ENCODE measurements at places on chromosomes 3 and 15.

DNA sequence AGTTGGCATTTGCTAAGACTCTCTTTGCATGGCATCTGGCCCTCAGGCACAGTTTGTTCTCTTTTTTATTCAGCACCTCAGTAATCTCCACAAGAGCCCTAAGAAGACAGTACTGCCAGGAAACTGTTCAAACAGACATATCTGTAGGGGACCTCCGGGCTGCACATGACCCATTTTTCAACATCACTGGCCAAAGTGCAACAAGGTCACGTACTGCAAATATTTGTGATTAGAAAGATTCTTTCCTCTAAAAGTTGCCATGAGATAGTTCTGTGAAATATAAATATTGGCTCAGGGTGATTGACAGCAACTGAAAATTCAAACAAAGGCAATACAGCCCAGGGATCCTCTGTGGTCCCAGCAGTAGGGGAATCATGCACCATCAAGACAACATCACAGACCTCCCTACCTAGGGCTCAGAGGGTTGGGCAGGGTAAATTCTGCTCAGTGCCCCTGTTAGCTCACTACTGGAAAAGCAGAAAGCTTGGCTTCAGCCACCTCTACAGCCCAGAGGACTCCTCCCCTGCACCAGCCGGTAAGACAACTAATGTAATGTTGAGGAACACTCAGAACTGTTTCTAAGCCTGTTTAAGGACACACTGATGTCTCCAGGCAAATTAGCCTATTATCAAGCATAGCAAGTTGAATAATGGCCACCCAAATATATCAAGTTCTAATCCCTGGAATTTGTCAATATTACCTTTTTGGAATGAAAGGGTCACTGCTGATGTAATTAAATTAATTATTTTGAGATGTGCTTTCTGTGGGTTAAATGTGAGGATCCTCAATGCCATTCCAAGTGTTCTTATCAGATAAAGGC is 117.4 kb upstream of the LPP start:
- no peak for DNase-seq

DNA sequence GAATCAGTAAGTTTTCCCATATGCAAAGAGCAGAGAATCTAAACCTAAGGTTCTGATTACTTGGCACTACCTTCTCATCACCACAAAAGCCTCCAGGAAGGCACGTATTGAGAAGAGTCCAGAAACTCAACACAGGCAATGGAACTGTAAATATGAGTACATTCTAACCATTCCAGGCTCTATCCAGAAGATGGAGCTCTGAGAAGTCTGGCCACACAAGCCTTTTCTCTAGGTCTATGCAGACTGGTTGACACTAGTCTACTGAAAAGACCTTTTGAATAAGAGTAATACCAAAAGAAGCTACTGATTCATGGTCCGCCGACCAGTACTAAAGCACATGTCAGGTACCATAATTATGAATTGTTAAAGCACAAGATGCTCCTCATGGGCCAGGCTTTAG is 12.2 kb upstream of the NCKIPSD start:
- no peak for DNase-seq

DNA sequence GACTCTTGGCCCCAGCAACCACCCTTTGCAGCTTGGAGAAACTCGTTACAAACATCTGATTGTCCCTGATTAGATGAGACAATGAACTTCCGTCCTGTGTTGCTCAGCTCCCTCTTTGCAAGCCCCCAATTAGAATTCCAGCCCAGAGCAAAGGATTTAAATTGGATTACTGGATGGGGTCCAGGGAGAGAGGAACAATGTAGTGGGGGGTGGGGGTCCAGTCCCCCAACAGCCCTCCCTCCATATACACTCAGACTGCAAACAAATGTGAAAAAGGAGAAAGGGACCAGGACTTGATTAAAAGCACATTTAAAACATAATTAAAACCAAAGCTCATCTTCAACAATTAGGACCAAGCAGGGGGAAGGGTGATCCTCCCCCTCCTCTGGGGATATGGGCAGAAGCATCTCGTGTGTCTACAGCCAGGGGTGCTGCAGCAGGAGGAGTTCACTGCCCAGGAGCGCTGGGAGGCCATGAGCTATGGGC is 71.7 kb upstream of the TMEM115 start:
- DNase-seq, result no peak

- no peak for DNase-seq
Measured at GRCh38 chr15:84833447-84834228, 16.5 kb downstream of the ALPK3 start.

GRCh38 chr15:73711526-73711925 is 27.3 kb downstream of the CD276 start:
- no peak for DNase-seq

GRCh38 chr3:81776643-81777042 is 15.2 kb upstream of the GBE1 start:
- no peak for DNase-seq

- no peak for DNase-seq
Measured at GRCh38 chr3:484341-484740, 287.8 kb downstream of the CHL1 start.

DNA sequence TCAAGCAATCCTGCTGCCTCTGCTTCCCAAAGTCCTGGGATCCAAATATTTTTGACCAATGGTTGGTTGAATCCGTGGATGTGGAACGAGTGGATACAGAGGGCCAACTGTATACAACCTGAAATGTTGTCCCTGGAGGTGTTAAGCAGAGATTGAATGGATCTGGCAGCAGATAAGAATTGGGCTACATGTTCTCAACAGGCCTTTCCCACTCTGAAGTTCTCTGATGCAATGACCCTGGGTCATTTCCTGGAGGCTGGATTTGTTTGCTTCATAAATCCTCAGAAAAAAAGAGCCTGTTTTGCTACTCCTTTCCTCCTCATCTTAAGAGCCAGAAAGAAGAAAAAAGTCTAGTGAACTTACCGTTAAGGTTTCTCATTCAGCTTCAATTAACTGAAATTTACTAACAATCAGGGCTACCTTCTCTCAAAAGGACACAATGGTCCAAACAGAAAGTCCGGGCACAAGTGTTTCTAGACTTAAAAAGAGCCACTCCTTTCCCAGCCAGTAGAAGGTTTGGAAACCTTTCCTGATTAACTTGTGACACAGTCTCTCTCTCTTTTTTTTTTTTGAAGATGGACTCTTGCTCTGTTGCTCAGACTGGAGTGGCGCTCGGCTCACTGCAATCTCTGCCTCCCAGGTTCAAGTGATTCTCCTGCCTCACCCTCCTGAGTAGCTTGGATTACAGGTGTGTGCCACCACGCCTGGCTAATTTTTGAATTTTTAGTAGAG is 6.5 kb downstream of the ARHGEF3 start:
- DNase-seq, result no peak

- DNase-seq, result no peak
Measured at GRCh38 chr3:23316924-23317323, 113.8 kb downstream of the UBE2E2 start.

- no peak for DNase-seq
Measured at GRCh38 chr3:28042707-28043106, 198.7 kb upstream of the CMC1 start.

DNA sequence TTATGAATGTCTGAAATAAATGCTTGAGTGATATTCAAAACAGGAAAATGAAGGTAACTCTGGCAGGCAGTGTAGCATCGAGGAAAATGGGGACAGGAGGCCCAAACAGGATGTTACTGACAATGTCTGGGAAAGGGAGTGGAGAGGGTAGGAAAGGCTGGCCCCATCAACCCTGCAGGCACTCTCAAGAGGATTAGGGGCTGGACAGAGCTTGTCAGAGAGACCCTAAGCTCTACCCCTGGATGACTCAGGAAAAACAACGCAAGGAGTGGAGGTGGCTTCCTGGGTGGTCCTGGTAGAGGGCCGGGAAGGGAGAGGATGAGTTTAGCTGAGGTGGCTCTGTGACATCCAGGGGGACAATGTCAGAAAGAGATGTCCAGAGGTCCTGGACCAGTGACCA is 106.0 kb downstream of the RYK start:
- DNase-seq, result no peak

DNA sequence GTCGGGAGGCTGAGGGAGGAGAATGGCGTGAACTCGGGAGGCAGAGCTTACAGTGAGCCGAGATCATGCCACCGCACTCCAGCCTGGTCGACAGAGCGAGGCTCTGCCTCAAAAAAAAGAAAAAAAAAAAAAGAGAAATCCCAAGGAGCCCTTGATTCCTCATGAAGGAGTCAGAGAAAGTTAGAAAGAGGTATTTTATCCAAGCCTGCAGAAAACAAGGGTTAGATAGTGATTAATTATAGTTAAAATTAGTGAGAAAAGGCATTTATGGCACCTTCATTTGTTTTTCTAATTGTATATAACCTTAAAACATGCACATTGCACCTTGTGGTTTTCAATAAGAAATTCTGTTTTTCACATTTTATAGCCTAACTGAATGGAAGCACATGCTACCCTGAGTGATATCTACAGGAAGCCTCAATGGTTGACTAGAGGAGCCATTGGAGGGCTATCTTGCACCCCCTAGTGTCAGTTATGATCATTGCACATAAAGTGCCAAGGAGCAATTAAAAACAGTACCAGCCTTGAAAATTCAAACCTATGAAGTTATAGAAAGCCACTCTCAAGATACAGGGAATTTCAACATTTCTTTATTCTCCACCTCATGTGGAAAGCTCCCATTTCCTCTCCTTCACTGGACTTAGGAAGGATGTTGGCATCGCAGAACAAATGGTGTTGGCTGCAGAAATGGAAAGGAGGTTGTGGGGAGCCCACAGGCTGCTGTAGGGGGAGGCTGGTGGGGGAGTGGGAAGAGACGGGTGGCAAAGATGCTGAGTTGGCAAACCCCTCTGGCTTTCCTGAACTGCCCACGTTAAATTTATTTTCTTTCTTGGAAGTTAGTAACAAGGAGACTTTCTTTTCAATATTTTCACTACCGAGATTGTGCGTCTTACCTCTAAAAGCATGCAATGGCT is 48.5 kb downstream of the ITGA11 start:
- DNase-seq, result no peak

DNA sequence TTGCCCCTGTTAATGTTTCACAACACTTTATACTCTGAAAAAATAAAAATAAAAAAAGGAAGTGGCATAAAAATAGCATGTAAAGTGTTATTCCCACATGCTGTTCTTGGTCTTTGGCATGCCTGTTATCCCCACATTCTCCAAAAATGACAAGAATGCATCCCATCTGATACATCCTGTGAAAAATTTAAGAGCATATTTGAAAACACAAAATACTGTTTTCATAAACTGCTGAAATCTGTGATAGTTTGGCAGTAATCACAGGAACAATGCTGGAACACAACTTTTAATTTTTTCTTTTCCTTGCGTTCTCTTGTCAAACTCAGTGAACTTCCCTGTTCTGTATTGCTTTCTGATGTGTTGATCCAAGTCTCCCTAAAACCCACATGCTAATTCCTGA is 288.8 kb downstream of the ROBO2 start:
- DNase-seq, result no peak

DNA sequence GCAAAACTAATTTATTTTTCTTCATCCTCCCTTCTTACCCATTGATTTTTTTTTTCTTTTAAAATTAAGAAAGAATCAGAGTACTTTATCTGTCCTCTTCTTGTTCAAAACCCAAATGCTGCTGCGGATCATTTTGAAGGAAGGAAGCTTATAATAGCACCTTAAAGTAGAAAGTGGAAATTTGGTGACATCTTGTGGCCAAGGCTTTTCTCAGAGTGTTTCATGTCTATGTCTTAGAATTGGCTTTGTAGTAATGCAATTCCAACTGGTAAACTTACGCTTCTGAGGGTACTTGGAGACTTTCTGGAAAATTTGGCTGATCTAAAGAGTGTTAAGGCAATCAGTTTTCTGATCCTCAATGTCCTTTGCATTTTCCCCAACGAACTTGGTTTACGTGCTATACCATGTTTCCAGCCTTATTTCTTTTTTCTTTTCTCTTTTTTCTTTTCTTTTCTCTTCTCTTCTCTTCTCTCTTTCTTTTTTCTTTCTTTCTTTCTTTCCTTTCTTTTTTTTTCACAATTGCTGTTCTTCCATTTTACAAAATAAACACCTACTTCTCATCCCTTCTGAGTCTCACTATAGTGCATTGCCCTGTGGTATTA is 30.7 kb downstream of the C3orf38 start:
- no peak for DNase-seq

DNA sequence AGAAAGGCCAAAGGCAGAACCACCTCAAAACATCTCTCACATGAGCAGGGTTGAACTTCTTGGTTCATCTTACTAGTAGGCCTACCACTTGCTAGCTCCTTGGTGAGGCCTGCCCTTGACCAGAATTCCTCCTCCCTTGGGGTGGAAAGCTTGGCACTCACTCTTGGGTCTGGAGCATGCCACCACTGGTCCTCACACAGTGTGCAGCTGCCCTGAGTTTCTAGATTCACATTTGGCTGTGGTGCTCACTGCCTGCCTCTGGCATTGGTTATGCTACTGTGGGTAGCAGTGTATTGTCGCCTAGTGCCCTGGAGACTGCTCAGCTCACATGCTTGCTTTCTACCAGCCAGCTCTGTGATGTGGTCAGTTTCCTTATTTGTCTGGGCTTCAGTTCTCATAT is 23.7 kb downstream of the OXNAD1 start:
- no peak for DNase-seq

- DNase-seq, result no peak
Measured at GRCh38 chr15:33460166-33460805, 149.5 kb downstream of the RYR3 start.

DNA sequence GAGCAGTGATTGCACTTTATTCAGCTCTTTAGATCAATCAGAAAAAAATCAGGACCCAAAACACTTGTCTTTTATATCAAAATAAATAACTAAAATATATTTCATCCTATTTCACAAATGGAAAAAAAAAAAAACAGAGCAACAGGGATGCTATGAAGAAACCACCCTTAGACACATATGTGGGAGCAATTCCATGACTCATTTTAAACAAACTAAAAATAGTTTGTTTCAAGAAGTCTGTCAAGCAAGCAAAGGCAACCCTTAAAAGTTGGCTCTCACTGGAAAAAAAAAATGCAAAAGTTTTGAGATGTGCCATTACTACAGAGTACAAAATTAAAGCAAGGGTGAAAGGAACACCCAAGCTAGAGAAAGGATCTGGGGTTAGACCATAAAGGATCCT is 5.7 kb downstream of the ATP13A3 start:
- no peak for DNase-seq

DNA sequence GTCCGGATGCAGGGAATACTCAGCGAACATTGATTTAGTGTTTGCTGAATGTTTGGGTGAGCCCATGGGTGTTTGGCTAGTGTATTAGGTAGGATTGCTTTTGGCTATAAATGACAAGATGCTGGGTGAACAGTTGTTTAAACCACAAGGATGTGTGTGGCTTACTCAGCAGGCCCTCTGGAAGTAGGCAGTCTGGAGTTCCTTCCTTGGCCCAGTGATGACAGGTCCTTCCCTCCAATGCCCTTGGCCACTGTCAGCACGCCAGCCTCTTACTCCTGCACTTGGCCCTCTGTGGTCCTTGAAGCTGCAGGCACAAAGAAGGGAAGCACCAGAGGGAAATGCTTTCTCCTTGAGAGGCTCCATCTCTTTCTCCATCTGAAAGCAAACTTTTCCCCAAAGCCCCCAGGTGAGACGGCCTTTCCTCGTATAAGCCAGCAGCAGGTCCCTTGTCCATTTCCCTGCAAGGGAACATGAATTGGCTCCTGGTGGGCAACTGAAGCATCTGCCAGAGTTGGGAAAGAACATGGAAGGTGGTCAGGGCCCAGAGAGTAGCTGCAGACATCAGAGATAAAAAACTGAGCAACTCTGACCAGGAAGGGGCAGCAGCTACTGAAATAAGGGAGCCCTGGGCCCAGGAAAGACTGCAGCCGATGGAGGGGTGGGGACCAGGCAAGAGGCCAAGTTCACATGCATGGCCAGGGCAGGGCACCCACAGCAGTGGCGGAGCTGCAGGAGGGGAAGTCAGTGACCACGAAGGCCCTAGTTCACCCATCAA is 105.0 kb downstream of the TPRA1 start:
- no peak for DNase-seq

GRCh38 chr15:31031471-31032067 is 40.1 kb upstream of the MTMR10 start:
- DNase-seq, result no peak

GRCh38 chr3:170553788-170554757 is 31.8 kb downstream of the SLC7A14 start:
- no peak for DNase-seq
